ENCODE measurements at places on chromosomes 16 and 17.
A peak's percentile ranks its signal among the peaks of the same experiment; 100 is the strongest.

DNA sequence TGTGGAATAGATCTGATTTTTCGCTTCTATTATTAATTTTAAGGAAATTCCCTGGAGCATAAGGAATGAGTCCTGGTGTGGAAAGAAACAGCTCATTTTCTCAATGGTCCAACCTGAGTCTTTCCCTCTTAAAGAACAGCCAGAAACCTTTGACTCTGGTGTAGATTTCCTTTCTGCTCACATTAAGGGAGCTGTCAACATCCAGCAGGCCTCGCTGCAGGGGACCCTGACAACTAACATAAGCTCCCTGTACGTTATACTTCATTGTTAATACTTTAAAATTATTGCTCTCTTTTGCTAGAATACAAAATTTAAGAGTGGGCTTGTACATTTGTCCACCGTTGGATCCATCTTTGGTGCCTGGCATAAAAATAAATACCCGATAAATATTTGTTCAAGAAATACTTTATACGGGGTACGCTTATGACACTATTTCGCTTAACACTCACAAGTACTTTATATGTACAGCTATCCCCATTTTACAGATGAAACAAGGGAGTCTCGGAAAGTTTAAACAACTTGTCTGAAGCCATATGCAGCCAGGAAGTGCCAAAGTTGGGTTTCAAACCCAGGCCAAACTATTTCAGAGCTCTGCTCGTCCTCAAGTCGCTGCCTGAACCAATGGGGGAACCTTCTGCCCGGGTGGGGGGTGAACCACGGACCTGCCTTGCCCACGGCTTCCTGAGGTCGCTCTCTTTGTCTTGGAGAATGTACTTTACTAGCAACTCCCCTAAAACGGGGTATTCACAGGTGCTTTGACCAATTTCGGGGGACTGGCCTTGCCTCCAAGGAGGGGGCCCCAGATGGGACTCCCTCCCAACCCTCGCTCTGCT lies 611 bp downstream of the SMARCE1 start:
- DNase-seq, result peak; percentile 51

DNA sequence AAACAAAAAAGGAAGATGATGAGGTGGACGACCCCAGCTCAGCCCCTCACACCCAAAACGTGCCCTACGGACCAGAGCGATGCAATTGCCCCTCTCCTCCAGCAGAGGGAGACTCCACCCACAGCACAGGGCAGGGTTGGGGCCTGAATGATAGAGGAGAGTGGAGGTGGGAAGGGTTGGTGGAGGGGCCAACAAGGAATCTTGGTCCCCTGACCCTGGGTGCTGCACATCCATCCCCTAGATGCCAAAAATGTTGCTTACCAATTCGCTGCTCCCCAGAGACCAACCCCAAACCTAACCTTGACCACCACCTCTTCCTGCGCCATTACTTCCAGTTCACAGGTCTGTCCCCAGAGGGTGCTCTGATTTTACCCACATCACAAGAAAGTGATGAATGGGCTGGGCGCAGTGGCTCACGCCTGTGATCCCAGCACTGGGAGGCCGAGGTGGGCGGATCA lies 12.9 kb downstream of the P2RX5 start:
- peak; percentile 47 for DNase-seq

DNA sequence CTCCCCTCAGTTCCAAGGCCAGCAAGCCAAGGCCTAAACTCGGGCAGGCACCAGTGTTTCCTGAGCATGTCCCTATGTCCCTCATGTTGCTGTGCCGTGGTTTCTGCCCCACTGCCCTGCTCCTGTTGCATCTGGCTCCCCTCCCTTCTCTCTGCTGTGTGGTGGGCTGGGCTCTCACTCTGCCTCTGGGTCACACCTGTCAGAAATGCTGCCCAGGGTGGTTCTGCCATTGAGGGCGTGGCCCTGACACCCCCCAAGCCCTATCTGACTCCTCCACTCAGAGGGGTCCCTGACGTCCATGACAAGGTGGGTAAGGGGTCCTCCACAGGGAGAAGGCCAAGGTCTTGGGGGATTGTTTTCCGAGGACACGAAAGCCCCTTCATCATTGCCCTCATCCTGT lies 9.2 kb upstream of the ITGA3 start:
- DNase-seq, result no peak

DNA sequence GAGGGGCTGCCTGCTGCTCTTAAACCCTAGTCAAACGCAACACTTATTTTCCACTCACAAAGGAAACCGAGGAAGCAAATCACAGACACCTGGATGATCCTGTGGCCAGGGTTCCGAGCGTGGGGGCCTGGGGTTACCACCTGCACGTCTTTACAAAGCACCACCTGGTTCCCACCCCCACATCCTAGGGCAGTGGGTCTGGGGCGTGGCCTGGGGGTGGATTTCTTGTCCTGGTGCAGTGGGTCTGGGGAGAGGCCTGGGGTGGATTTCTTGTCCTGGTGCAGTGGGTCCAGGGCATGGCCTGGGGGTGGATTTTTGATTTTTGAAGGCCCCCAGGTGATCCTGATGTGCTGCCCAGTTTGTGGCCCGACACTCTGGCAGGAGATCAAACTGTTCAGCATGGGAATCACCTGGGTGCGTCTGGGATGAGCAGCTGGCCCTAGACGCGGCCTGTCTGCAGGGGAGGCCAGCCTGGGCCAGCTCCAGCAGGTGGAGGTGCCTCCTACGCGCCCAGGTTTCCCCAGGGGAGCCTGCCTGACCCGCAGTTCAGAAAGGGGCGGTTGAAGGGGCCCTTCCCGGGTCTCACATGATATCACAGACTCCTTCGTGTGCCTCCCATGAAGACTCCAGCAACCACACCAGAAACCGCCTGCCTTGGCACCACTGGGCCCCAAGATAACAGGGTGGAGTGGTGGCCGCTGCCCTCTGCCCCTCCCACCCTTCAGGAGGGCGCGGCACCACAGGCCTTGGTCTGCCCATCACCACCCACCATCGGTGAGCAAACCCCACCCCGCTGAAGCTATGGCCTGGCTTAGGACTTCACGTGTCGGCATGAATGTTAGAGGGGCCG lies 6.3 kb downstream of the HAGH start:
- DNase-seq, result no peak

DNA sequence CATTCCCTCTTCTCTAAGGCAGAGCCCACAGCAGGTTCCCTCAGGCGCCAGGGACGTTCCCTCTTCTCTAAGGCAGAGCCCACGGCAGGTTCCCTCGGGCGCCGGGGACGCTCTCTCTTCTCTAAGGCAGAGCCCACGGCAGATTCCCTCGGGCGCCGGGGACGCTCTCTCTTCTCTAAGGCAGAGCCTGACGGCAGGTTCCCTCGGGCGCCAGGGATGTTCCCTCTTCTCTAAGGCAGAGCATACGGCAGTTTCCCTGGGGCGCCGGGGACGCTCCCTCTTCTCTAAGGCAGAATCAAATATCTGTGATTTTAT lies 24.3 kb downstream of the ACSF3 start:
- DNase-seq, result no peak

- peak; percentile 87 for DNase-seq
Observed at GRCh38 chr17:76384987-76385891, 830 bp downstream of the SPHK1 start.

- no peak for DNase-seq
Observed at GRCh38 chr16:22979038-22979437, 165.1 kb downstream of the HS3ST2 start.

DNA sequence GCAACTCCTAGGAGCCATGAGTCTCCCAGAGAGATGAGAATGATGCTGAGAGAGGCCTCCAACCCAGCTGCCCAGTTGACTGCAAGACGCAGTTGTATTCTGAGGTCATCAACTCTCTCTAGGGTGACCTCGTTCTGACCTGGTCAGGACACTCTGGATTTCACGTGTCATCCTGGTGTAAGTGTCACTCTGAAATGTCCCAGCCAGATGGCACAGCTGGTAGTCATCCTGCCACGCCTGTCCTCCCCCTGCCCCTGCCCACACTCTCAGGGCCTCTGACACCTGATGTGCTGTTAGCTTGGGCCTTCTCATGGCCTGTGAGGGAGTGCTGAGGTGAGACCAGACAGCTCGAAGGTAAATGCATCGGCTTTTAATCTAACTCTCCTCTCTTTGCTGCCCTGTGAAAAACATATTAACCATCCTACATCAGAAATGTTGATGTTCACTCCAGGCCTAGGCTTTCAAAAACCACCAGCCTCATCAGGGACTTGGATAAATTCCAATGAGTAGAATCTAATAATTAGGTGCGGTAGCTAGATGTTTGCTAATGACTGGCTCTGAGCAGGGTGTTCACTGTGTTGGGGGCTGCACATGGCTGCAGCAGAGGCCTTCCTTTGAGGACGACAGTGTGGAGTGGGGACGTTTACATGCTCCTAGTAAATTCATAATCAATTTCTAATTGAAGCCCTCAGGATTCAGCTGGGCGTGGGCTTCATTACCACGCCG lies 13.8 kb downstream of the MLYCD start:
- no peak for DNase-seq

GRCh38 chr17:12318571-12319266 lies 298.0 kb downstream of the MAP2K4 start:
- DNase-seq, result no peak

DNA sequence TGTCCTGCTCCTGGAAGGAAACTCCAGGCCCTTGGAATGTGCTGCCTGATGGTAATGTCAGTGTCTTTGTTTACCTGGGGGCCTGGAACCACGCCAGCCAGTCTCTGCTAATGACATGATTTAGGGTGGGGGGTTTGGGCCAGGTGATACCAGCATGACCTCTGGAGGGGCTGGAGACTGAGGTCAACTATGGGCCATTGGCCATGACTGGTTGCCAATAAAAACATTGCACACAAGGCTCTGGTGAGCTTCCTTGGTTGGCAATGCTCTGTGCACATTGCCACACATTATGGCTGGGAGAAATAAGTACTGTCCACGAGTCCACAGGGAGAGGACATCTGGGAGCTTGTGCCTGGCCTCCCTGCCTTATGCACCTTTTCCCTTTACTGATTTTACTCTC lies 52.5 kb downstream of the LITAF start:
- DNase-seq, result no peak

DNA sequence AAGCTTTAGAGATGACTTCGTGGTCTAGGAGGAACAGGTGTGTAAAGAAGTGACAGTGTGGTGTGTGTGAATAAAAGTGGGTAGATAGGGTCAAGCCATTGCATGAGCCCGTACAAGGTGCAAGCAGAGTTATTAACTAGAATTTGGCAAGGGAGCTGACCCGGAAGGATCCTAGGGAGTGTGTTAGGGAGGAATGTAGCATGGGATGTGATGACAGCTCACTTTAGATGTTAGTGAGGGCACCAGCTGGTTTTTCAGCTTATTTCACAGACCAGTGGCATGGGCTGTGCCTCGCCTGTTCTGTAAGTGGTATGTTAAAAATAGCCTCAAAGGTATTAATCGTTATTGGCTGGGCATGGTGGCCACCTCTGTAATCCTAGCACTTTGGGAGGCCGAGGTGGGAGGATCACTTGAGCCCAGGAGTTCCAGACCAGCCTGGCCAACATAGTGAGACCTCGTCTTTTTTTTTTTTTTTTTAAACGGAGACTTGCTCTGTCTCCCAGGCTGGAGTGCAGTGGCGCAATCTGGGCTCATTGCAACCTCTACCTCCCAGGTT lies 8.3 kb downstream of the ANKRD40CL start:
- DNase-seq, result no peak

DNA sequence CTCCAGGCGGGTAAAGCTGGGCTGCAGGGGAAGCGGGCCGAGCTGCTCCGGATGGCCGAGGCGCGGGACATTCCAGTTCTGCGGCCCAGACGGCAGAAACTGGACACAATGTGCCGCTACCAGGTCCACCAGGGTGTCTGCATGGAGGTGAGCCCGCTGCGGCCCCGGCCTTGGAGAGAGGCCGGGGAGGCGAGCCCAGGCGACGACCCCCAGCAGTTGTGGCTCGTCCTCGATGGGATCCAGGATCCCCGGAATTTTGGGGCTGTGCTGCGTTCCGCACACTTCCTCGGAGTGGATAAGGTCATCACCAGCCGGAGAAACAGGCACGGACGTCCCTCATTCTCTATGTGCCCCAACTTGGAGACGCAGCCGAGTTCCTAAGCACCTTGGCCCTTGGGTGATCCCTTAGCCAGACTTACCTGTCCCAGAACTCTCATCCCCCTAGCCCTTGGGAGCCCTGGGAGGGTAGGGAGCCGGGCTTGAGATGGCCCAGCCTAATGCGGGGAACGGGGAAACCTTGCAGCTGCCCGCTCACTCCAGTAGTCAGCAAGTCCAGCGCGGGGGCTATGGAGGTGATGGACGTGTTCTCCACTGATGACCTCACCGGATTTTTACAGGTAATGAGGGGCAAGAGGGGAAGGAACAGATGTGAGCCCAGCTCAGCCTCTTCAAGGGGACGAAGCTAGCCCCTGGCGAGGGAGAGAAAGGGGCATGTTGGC lies 806 bp downstream of the MRM1 start:
- peak; percentile 29 for DNase-seq

DNA sequence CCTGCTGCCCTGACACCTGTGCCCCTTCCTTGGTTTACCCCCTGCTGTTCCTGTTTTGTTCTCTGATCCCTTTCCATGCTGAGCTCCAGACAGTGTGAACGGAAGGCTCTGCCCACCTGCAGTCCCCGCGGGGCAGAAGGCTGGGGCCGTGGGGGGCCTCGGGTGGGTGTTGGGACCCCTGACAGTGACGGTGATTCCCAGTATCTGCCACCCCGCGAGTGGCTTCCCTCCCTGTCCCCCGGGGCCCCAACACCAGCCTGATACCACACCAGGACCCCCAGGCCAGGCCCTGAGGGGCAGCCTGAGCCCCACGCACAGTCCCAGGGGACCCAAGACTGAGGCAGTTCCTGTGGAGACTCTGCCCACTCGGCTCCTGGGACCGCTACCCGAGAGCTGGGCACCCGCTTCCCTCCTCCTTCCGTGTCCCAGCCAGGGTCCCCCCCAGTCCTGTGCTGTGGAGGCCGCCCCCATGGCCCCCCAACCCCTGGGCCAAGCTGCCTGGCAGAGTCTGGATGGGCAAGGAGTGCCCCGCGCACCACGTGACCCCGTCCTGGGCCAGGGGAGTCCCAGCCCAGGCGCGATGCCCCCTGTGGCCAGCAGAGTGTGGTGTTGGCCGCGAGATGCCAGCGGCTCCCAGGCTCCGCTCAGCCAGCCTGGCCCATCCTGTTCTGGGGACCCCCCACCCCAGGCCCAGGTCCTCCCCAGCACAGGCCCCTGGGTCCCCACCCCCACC lies 10.0 kb upstream of the C1QTNF8 start:
- peak; percentile 55 for DNase-seq

GRCh38 chr17:8462564-8462963 lies 26.9 kb downstream of the NDEL1 start:
- DNase-seq, result no peak

DNA sequence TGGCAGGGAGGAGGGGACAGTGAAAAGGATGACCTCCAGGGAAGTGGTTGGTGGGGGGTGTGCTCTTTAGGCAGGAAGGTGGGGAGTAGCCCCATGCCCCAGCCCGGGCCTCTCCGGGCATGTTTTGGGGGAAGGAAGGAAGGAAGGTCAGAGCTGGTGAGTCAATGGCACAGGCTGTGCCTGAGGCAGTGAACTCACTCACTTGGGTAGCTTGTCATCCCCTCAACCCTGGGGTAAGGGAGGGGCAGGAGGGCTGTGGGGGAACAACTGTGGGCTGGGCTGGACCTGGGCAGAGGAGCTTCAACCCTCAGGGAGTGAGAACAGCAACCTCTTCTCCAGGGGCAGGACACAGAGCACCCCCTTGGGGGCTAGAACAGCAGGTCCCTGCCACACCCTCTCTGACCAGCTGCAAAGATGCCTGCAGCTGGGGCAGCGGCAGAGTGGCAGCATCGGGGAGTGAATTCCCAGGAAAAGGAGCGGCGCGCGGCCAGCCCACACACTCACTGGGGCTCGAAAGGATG lies 6.3 kb downstream of the CSF3 start:
- DNase-seq, result peak; percentile 99

All from EL (cell line).